GM04504 (cell line): ENCODE measurements at places on chromosomes 13 and 19.

- no peak for DNase-seq
Measured at GRCh38 chr19:14536926-14537692, 7.7 kb downstream of the TECR start.

- no peak for DNase-seq
Measured at GRCh38 chr13:28299916-28300315, 161.6 kb downstream of the PAN3 start.

DNA sequence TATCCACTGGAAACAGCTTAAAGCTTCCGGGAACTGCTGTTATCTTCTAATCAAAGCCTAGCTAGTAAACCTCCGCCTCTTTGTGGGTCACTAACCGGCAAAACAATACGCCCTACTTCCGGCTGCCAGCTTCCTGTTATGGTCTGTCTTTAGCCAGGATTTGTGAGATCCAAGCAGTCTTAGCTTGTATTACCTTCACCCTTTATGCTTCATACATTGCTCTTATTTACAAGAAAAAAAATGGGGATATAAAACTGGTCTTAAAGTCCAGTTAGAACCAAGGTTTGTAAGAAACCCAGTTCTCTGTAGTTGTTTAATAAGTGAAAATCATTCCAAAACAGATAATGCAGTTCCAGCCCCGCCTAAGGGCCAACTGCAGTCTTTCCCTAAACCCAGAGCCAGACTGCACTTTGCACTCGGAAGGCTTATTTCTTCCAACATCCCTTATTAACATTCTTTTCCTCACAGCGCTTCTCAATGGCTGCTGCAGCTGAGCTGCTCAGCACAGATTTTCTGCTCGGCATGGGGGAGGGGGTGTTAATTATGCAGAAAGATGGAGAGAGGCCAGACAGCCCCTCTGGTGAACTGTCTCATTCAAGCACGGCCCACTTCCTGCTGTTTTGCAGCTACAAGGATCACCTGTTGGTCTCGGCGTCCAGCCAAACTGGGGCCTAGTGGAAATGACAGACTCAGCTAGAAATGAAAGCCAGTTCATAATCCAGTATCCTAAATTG is 368.4 kb downstream of the KLF12 start:
- DNase-seq: no peak

DNA sequence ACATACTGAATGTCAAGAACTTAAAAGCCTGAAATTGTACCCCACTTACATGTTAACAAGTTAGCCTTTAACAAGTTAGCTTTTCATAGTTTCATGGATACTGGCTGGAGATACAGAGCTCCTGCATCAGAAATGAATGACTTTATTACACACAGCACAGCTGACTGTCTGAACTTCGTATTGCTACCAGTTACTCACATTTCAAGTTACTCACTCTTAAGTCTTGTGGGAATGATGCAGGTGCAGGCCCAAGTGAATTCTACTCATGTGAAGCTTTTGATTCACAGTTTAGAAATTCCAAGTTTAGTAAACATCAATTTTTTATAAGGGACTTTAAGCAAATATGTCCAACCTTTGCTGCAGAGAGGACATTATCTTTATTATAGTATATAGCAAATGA is 762.2 kb upstream of the PRR20A start:
- no peak for DNase-seq

GRCh38 chr19:47813304-47813994 is 8.3 kb upstream of the CRX start:
- DNase-seq: peak; percentile 12

- no peak for DNase-seq
Measured at GRCh38 chr19:56071151-56071550, 49.9 kb downstream of the ZNF787 start.

- no peak for DNase-seq
Measured at GRCh38 chr19:16096280-16096855, 15.3 kb upstream of the RAB8A start.

DNA sequence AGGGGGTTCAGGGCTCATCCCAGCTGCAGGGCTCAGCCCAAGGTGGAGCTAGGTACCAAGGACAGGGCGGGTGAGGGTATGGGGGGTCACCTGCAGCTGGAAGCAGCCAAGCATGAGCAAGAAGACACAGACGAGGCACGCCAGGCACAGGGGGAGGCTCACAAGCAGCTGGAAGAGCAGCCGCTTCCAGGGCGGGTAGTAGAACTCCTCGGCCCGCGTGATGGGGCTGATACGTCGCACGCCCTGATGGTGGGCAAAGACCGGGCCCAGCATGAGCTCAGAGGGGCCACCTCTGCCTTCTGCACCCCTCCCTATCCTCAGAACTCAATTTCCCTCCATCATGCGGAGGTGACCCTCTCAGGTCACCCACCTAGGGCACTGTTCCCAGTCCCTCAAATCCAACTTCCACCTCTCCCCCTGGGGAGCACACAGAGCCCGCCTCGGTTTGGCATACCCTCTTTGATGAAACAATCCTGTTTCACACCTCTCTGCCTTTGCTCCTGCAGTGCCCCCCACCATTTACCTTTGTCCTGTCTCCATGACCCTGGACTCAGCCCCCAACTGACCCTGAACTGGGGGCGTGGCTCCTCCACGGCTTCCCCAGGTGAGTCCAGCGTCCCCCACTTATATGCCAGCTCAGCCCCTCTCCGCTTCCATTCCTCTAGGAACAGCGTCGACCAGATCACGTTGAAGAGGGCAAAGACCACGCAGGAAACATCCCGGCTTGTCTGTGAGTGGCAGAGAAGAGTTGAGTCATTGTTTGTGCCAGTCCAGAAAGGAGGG is 4.2 kb downstream of the ANO8 start:
- no peak for DNase-seq

DNA sequence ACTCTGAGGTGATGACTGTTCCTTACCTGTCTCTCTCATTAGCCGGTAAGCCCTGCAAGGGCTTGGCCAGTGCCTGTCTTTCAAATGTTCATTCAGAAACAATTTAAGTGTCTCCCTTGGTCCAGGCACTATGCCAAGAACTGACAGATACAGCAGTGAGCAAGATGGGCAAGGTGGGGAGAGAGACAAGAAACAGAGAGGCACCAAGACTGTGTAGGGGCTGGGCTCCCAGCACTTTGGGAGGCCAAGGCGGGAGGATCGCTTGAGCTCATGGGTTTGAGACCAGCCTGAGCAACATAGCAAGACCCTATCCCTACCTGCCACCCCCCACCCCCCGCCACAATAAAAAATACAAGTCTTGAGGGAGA is 1.3 kb upstream of the CCNE1 start:
- peak; percentile 5 for DNase-seq

DNA sequence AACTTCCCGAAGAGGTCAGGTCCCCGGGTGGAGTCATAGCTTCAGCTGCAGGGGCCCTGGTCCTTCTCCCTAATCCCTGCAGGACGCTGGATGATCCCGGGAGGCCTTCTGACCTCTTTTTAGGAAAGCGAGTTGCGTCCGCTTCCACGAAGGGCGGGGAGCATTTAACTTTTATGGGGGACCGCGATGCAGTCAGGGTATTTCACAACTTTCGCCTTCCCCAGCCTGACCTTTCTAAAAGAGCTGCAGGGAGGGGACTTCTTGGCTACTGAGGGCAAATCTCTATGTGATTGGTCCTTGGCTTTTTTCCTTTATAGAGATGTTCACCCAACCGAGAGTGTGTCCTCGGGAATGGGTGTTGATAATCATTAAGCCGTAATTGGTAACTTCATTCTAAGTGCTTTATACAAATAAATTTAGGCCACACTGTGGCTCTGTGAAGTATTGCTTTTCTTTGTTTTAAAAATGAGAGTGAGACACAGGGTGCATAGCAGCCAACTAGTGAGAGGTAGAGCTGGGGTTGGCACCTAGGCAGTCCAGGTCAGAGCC is 778 bp downstream of the ZNF230 start:
- DNase-seq: no peak

- no peak for DNase-seq
Measured at GRCh38 chr19:11208561-11209471, 11.5 kb upstream of the KANK2 start.

DNA sequence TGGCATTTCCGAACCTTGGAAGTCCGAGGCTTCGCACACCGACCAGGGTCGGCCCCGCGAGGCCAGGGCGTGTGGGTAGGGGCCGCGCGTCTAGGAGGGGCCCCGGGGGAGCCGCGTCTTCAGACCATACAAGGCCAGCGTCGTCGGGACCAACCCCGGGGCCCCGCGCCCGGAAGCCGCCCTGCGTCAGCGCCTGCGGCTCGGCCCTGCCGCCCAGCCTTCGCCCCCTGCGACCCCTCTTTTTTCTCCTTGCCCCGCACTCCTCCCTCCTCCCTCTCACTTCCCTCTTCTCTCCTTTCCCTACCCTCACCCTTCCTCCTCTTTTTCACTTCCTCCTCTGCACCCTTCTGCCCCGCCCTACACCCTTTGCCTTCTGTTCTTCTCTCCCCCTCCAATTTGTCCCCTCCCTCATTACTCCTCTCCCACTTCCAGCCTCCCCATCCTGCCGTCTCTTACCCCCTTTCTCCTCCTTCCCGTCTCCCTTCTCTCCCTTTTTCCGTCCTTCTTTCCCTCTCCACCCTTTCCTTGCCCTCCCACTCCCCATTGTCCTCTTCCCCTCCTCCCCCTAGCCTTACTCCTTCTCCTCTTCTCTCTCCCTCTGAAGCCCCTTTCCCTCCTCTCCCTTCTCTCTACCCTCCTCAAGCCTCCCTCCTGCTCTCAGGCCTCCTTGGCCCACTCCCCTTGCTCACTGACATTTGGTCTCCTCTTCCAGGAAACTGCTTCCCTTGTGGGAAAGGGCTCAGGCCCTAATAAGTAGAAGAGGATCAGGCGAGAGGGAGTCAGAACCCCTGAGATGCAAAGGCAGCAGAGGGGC is 2.2 kb upstream of the PLEKHG2 start:
- DNase-seq: no peak

- no peak for DNase-seq
Measured at GRCh38 chr19:19145281-19145680, 7.0 kb upstream of the TMEM161A start.

GRCh38 chr13:95122063-95122462 is 179.2 kb downstream of the ABCC4 start:
- no peak for DNase-seq

DNA sequence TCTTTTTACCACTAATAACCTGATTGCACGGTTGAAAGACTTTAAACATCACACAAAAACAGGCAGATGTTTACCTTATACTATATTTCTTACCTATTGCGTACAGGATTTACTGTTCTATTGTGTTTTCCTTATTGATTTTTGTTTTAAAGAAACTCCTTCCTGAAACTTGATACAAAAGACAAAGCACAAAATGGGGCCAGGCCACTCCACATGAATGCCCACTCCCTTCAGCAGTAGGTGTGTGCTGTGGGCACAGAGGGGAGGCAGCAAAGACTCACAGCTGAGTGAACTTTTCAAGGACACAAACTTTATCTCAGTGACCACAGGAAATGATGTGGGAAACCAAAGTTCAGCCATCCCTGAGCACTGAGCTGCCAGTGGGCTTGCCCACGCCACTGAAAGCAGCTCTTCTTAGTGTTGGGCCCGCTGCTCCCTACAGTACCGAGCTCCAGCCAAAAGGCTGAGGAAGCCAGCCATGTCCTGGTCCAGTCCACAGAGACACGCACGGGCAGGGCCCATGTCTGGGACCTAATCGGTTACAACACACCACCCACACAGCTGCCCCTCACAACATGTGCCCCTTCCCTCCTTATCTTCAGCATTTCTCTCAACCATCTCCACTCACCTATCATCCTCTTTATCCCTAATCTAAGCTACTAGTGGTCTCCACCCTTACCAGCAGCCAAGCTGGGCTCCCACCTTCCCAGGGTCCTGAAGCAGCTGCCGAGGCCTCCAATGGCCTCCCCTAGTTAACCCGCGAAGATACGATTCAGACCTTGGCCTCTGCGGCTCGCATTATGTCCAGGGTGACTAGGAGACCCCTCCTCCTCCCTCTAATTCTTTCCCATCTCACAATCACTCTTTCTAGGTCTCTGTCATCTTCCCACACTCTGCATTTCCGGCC is 39.5 kb downstream of the ATP7B start:
- DNase-seq: no peak

GRCh38 chr19:17095141-17095919 is 19.8 kb downstream of the MYO9B start:
- DNase-seq: no peak

DNA sequence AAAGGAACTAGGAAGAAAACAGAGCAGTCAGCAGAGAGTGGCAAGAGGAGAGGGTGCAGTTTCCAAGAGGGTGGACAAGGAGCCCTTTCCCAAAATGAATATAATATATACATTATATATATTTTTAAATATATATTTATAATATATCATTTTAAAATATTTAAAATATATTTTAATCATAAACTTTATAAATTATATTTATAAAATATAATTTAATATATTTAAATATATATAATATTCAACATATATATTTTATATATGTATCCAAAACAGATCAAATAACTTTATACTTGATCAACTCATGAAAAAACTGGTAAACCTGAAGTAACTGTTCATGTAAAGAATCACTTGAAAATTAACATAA is 328.6 kb downstream of the MYO16 start:
- no peak for DNase-seq

- DNase-seq: no peak
Measured at GRCh38 chr19:31952693-31953092, 392.7 kb upstream of the ZNF507 start.

- no peak for DNase-seq
Measured at GRCh38 chr19:34259367-34260095, 5.2 kb downstream of the GARRE1 start.

GRCh38 chr13:39542361-39542760 is 60.6 kb downstream of the LHFPL6 start:
- DNase-seq: no peak

DNA sequence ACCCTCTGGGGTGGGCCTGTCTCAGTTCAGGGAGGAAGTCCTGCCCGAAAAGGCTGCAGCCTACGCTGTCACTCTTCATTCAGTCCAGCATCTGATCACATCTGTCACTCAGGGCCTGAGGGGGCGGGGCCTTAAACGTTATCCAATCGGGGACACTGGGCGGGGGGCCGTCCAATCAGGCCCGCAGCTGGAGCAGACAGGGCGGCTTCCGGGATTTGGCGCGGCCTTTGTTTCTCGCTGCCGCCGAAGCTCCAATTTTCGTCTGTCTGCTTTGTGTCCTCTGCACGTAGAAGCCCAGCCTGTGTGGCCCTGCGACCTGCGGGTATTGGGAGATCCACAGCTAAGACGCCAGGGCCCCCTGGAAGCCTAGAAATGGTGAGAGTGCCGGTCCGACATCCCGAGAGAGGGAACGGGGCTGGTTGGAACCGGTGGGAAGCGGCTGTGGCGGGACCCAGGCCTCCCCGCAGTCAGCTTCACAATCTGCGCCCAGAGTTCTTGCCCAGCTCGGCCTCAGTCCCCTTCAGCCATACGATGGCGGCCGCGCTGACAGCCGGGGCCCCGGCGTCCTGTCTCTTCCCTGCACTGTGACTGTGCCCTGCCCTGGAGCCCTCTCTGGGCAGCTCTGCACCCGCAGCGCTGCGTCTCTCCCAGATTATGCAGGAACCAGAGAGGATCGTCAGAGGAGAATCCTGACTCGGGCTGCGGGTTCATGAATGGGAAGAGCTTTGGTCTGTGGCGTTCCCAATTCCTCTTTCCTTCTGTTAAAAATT is at the start of gene ZNF730:
Gene ZNF730, plus strand, starts transcription at position 224 of the 770 bp plus-strand sequence. Its CDS starts 149 bp downstream, at position 373.
- DNase-seq: peak; percentile 26

- no peak for DNase-seq
Measured at GRCh38 chr13:89737051-89737450, 1610.4 kb upstream of the MIR17HG start.

GRCh38 chr13:30697996-30698401 is 37.3 kb upstream of the ALOX5AP start:
- DNase-seq: no peak

GRCh38 chr19:48676887-48677286 is 4.1 kb upstream of the NTN5 start:
- DNase-seq: no peak

- DNase-seq: no peak
Measured at GRCh38 chr19:43707158-43707712, 8.6 kb upstream of the IRGC start.
